SW 1271 (cell line): ENCODE measurements at places on chromosomes 6 and 20.

- DNase-seq, result no peak
These were observed 2.5 kb downstream of the RIMS1 start for GRCh38 chr6:71888756-71889340.

- no peak for DNase-seq
These were observed 11.8 kb downstream of the DUSP22 start for GRCh38 chr6:303948-304558.

- no peak for DNase-seq
These were observed 76.5 kb downstream of the NRN1 start for GRCh38 chr6:5930143-5930770.

- DNase-seq, result peak; percentile 79
These were observed at the start of gene NT5E for GRCh38 chr6:85449818-85450759. TSS of gene NT5E (plus strand) at chr6:85450083. CDS start at chr6:85450140, 57 bp downstream.

DNA sequence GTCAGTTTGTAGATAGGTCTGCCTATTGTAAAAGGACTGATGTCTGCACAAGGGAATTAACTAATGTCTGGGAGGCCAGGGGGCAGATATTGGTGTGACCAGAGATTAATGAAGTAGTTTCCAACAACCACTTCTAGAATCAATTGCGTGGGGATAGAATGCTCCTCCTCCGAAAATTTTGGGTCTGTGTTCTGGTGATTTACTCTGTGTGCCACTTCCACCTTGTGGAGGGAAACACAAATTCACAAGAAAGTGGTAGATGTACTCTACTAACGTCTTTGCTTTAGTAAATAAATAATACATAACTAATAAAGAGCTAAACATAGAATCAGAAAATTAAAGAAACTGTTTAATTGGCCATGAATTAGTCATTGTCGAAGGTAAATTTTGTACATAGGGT lies 25.5 kb downstream of the TMEM14A start:
- DNase-seq, result no peak

- DNase-seq, result no peak
These were observed 73.8 kb downstream of the SCML4 start for GRCh38 chr6:107750176-107750797.

GRCh38 chr6:154566866-154567265 lies 56.4 kb upstream of the CNKSR3 start:
- no peak for DNase-seq

DNA sequence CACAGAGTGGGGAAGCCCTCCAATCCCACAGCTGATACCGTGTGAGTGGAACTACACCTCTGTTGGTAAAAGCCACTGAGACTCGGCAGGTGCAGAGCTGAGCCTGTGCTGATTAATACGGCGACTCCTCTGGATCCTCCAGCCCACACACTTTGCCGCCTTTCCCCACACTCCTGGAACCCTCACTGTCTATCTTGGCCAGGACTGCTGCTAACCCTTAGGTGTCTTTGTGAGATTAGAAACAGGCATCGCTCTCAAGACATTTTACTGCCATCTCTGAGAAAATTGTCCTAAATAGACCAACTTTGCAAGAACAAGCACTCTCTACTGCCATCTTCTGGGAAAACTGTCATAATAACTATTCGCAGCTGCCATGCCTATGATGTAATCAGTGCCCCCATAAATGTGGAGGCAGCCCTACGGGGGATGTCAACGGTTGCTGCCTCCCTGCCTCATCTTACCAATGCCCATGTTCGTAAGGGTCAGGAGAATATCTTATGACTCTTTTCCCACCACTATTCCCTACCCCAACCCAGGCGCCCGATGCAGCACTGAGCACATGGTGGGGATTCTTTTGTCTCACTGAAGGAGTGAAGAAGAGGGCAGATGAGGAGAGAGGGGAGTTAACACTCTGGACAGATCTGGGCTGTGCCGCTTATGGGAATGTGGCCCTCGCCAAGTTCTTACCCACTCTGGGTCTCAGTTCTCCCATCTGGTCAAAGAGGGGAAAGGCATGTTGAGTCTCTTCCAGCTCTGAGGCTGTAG lies 26.1 kb upstream of the KCNB1 start:
- peak; percentile 59 for DNase-seq
